COR-L47 (cell line): ENCODE measurements at places on chromosomes 12 and 14.

GRCh38 chr12:6352193-6353173 lies 10.6 kb upstream of the TNFRSF1A start:
- DNase-seq: no peak

DNA sequence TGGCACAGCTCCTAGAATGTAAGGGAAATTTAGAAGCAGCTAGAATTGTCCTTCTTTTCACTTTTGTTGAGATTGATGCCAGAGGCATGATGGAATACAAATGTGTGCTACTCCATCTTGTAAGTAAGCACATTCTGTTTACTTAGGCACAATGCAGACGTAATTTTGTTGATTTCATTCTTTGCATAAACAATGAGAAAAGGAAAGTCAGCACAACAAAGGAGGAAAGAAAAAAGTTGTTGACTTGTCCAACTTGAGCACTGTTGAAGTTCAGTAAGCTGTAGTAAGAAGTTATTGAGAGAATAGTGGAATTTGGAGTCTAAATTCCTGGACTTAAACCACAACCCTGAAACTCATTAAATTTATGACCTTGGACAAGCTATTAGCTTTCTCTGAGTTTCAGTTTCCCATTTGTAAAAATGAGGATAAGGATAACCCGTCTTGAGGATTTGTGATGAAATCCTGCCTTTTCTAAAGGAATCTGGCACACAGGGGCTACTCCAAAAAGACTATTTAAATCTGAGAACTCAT lies 19.4 kb upstream of the CNTN1 start:
- DNase-seq: no peak

DNA sequence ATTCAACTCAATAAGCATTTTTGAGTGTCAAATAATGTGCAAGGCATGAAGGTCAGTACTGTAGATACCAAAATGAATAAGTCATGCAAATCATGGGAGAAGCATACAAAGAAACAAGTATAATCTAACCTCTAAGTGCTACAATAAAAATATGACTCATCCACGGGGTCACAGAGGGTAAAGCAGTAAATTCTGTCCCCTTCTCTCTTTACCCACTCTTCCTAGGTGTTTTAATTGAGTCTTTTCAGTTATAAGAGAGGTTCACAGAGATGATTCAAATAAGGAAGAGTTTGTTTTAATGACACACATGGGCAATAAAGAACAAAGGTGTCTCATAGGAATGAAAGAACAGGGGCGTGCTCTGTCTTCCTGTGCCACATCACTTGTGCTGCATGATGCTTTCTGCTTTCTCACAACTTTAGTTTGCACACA lies 71.5 kb upstream of the DAAM1 start:
- no peak for DNase-seq

DNA sequence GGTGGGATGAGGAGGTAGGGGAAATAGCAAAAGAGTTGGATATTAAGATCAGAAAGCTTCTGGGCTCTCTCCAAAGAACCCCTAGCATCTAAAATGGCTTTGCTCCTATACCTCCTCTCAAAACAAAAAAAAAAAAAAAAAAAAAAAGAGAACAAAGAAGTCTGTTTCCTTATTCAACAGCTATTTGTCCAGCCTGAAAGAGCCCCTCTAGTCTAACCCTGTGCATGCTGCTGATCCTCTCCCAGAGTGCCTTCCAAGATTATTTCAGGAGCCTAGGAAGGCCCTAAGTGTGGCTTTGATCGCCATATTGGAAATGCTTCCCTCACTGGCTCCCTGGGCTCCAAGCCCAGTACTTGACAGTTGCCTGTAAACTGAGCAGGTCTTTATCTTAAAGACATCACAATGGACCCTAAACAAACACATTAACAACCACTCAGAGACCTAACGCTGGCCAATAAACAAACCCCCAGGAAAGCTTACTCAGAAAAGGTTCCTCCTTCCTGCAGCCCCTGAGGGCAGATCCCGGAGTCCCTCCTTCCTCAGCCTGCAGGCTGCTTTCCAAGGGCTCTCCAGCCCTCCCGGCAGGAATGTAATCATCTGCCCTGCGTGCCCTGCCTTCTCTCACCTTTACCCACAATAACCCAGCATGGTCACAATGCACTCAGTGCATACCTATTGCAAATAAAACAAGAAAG lies 17.4 kb upstream of the COL2A1 start:
- peak; percentile 23 for DNase-seq

DNA sequence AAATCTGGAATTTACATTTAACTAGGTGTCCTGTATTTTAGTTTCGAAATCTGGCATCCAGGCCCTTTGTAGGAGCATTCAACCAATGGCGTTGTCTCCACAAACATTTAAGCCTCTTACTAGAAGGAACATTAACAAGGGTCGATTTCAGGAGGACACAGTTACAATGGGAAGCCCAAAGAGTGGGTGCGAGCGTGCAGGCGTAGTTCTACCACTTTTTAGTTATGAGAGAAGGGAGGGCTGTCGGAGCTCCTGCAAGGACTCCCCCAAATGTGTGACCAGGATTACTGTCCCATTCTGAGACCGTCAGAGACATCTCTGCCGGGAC lies 365 bp upstream of the ABHD4 start:
- no peak for DNase-seq

GRCh38 chr14:72850360-72850759 lies 43.5 kb downstream of the DPF3 start:
- DNase-seq: no peak

- DNase-seq: no peak
Observed at GRCh38 chr12:18383203-18383602, 121.9 kb downstream of the PIK3C2G start.

GRCh38 chr14:89359477-89360222 lies 57.4 kb downstream of the FOXN3 start:
- DNase-seq: no peak

DNA sequence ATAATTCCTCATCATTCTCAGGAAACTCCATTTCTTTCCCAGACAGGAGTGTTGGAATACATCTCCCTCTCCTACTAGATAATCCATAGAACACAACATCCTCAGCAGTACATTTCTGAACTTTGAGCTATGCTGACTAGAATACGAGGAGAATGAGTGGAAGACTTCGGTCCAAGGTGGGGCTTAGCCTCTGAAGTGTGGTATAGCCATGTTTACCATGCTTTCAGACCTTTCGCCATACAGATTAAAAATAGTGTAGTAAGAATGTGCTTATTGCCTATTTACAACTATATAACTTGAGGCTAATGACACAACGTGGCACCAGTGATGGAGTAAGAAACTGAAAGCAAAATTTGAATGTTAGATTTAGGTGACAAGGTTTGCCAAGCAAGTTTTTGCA lies 184.5 kb upstream of the KRR1 start:
- no peak for DNase-seq

- DNase-seq: no peak
Observed at GRCh38 chr12:5310151-5310550, 121.8 kb upstream of the NTF3 start.

DNA sequence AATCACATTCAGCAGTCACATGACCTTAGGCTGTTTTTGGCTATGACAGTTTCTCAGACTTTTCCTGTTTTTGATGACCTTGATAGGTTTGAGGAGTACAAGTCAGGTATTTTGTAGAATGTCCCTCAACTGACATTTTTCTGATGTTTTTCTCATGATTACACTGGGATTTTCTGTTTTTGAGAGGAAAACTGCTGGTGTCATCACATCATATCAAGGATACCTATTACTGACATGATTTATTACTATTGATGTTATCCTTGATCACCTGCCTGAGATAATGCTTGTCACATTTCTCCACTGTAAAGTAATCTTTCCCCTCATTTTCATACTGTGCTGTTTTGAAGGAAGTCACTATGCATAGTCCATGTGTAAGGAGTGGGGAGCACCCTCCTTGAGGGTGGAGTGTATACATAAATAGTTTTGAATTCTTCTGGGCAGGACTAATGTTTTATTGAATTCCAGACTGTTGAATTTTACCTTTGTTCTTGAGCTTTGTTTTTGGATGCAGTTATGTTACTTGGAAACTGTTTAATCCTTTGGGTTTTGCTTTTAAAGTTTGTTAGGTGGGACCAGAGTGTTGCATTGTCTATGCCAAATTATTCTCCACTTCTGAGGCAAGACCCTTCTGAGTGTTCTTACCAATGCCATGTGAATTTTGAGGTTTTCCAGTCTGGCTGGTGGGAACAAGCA lies 444.5 kb upstream of the FAR2 start:
- no peak for DNase-seq

- DNase-seq: no peak
Observed at GRCh38 chr14:94102768-94103482, 7.6 kb upstream of the IFI27 start.
